ENCODE measurements at places on chromosomes 4 and X.

GRCh38 chr4:107388736-107389274, 331.2 kb downstream of the PAPSS1 start:
- no peak overlapping the region for H3K4me3 ChIP-seq
- H3K27me3 ChIP-seq = peaks cover 2% of the 10 kb centered on the region
- DNase-seq = no peak
- H3K4me1 ChIP-seq = no peaks in the 10 kb centered on the region
- H3K36me3 ChIP-seq = no peaks in the 10 kb centered on the region
- no peak overlapping the region for H3K27ac ChIP-seq

DNA sequence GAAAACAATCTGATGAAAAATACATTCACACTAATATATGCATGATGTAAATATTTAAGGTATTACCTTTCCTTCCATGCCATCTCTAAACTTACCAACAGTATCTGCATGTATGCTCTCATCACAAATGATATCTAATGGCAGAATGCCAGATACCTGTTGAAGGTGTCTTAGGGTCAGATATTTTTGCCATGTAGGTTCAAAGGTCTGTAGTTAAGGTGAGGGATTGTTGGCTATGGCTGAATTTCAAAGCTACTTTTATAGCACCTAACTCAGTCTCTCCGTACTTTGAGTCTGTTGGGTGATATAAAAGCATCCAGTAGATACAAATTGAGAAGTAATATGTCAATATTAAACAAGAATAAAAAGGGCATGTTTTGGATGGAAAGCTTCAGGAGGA, 19.8 kb upstream of the ANTXR2 start:
- no peak overlapping the region for H3K4me3 ChIP-seq
- H3K27me3 ChIP-seq = peaks cover 15% of the 10 kb centered on the region
- H3K36me3 ChIP-seq = no peaks in the 10 kb centered on the region
- H3K4me1 ChIP-seq = no peaks in the 10 kb centered on the region

DNA sequence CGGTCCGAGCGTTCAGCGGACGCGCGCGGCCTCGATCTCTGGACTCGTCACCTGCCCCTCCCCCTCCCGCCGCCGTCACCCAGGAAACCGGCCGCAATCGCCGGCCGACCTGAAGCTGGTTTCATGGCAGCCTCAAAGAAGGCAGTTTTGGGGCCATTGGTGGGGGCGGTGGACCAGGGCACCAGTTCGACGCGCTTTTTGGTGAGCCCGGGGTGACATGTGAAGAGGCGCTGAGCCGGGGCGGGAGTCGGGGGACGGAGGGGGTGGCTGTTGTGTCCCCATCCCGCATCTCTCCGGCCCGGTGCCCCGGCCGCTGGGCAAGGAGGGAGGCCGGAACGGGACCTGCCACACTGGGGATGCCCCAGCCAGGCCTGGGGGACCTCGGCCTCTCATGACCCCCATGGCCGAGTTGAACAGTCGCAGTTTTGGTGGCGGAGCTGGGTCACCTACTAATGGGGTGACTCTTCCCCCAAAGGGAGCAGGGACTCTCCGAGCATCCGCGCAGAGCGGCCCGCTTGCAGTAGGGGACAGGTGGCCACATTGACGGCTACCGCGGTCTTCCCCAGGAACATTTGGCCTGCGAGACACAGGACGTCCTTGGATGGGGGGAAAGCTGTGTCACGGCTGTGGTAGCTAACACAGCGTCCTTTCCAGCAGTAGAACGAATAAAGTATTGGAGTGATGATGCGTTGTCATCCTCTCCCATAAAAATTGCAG, at the start of gene GK:
TSS of gene GK (plus strand) at position 9 of the 717 bp plus-strand sequence. CDS start at position 124, 115 bp downstream.
- H3K27ac ChIP-seq = peak within 1 kb of the TSS; percentile 93
- peak; percentile 25 for DNase-seq
- H3K4me1 ChIP-seq = peaks cover 37% of the 10 kb centered on the region
- H3K27me3 ChIP-seq = no peaks in the 10 kb centered on the region
- peaks cover 26% of the 10 kb centered on the region for H3K36me3 ChIP-seq
- H3K4me3 ChIP-seq = peak within 1 kb of the TSS; percentile 90

GRCh38 chr4:90039122-90039521, 88.1 kb upstream of the CCSER1 start:
- no peaks in the 10 kb centered on the region for H3K36me3 ChIP-seq
- DNase-seq = no peak
- H3K27ac ChIP-seq = no peak overlapping the region
- no peaks in the 10 kb centered on the region for H3K4me1 ChIP-seq
- no peaks in the 10 kb centered on the region for H3K27me3 ChIP-seq
- no peak overlapping the region for H3K4me3 ChIP-seq

GRCh38 chrX:137215467-137215866, 181.7 kb upstream of the GPR101 start:
- H3K27ac ChIP-seq = no peak overlapping the region
- H3K4me1 ChIP-seq = no peaks in the 10 kb centered on the region
- no peaks in the 10 kb centered on the region for H3K36me3 ChIP-seq
- DNase-seq = no peak
- no peak overlapping the region for H3K4me3 ChIP-seq

DNA sequence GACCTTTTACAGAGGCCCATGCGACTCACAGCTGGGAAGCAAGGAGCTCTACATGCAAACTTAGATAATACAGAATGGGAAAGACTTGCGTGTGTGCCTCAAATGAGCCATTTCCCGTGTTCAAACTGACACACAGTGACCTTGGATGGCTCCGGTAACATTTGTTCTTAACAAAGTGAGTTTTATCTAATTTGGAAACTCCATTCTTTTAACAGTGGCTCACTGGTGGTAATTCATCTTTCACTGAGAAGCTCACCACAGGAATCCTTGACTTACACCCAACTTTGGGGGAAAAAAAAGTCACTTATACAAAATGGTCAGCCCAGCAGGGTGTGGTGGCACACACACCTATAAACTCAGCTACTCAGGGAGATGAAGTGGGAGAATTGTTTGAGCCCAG, 190.6 kb downstream of the LDB2 start:
- peaks cover 12% of the 10 kb centered on the region for H3K27me3 ChIP-seq
- H3K4me3 ChIP-seq = no peak overlapping the region
- H3K36me3 ChIP-seq = no peaks in the 10 kb centered on the region
- no peaks in the 10 kb centered on the region for H3K4me1 ChIP-seq

DNA sequence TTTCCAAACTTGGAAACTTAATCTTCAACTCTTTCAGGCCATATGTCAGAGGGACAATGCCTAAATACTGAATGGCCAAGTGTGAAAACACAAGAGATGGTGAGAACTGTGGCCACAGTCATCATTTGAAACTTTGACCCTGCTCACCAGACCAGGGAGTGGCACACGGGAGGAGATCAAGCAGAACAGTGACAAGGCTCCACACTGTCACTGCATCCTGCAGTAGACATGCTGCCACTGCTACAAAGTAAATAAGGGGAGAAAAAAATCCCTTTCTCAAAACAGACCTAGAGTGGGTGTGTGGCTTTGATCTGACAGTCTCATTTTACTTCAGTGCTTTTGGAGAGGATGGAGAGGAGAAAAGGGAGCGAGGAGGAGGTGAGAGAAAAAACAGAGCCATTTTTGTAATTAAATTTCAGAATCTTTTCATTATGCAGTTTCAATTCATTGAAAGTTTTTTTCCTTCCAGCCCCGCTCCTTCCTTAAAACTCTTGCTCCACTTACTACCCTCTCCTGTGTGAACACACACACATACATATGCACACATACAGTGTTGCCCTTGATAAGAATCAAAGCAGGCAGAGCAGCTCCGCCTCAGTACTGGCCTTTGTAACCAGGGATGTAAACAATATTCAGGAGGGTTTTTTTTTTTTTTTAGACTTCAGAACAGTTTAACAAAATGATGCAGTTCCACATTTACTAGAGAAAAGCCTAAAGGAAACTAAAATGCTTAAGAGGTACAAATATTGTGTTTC, 34.4 kb downstream of the NEXMIF start:
- H3K27ac ChIP-seq = no peak overlapping the region
- no peaks in the 10 kb centered on the region for H3K36me3 ChIP-seq
- H3K4me1 ChIP-seq = peaks cover 11% of the 10 kb centered on the region
- no peaks in the 10 kb centered on the region for H3K27me3 ChIP-seq
- DNase-seq = peak; percentile 10

GRCh38 chr4:173413036-173413435, 14.1 kb upstream of the SCRG1 start:
- H3K27me3 ChIP-seq = peaks cover 4% of the 10 kb centered on the region
- no peak overlapping the region for H3K27ac ChIP-seq
- no peak overlapping the region for H3K4me3 ChIP-seq
- H3K36me3 ChIP-seq = no peaks in the 10 kb centered on the region

DNA sequence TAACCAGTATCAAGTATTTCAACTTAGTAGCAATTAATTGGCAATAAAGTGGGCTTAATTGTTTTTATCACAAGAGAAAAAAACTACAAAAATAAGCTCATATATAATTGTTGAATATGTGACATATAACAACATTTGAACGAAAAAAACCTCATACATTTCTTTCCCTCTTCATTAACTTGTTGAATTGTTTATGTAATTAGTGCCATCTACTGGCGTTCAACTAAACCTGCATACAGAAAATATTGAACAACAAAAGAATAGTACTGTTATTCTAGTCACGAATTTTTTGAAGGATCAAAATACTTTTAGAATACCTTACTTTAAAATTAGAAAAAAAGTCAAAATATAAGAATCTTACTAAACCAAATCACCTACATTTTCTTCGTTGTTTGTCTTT, 586.5 kb upstream of the FTHL17 start:
- no peak overlapping the region for H3K27ac ChIP-seq
- no peaks in the 10 kb centered on the region for H3K27me3 ChIP-seq
- H3K4me1 ChIP-seq = no peaks in the 10 kb centered on the region
- H3K36me3 ChIP-seq = no peaks in the 10 kb centered on the region
- no peak for DNase-seq

DNA sequence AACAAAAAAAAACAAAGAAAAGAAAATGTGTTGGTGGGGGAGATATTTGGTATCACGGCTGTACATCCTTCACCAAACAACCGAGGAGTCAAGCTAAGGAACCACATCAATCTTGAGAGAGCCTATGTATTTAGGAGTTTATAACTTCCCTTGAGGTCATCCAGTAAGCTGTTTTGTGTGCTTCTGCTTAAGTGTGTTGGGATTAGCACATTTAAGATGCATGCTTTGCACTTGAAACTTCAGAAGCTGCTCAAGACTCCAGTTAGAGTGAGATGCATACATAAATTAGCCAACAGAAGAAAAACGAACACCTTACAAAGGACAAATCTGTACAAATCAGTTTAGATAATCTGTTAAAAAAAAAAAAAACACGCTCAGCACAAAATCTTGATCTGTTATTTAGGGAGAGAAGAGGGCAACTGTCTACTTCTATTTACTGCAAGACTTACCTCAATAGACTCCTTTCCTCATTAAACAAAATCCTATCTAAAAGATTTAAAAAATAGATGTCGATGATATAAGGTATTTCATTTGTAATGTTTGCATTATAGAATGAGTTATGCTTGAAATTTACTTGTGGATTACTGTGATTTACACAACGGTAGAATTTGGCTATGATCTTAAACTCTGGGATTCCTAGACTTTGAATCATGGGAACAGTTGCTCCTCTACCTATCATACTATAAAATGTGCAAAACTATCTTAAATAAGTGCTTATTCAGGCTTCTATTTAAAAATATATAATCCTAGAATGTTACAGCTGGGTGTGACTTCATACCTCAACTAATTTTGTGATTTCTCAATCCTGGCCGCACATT, 53.8 kb upstream of the NAP1L5 start:
- no peak for DNase-seq
- H3K4me3 ChIP-seq = no peak overlapping the region
- peaks cover 4% of the 10 kb centered on the region for H3K36me3 ChIP-seq
- H3K27ac ChIP-seq = no peak overlapping the region
- no peaks in the 10 kb centered on the region for H3K27me3 ChIP-seq
- no peaks in the 10 kb centered on the region for H3K4me1 ChIP-seq

Data from activated naive CD4-positive, alpha-beta T cell treated with anti-CD3 and anti-CD28 coated beads for 36 hours (primary cell).